AML-193 (cell line): ENCODE measurements at places on chromosomes 3 and 15.

- DNase-seq = no peak
These were observed 210.1 kb downstream of the CHST2 start for GRCh38 chr3:143329567-143330211.

- DNase-seq = no peak
These were observed 82.2 kb upstream of the CBLB start for GRCh38 chr3:105950881-105951600.

GRCh38 chr3:132444383-132444782 is 27.1 kb downstream of the DNAJC13 start:
- no peak for DNase-seq

DNA sequence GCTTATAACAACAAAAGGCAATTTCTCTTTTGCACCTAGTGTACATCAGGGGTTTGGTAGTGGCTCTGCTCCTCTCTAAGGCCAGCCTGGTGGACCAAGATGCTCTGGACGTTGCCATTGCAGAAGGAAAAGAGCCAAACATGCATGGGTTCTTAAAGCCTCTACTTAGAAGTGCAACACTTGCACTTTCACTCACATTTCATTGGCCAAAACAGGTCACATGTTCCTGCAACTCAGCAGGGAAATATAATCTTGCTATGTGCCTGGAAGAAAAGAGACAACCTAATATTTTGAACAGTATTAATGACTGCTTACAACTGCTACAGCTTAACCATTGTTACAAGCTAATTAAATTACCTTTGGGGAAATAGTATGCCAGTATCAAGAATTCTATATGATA is 182.9 kb downstream of the IL5RA start:
- no peak for DNase-seq

DNA sequence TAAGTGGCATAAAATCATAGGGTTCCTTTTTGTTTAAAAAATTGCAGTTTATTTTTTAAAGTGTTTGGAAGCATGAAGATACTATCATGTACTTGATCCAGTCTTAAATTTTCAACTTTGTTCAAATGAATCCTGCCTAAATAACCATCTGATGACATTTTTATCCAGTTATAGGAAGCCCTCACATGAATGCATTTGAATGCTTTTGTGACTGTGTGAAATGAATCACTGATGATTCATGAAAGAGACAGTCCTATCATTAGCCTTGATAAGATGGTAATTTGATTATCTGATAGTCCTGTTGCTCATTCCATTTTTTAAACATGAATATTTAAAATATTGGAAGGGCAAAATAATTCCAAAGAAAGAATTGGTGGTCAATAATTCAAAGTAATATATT is 401.9 kb upstream of the ROBO2 start:
- DNase-seq = no peak

DNA sequence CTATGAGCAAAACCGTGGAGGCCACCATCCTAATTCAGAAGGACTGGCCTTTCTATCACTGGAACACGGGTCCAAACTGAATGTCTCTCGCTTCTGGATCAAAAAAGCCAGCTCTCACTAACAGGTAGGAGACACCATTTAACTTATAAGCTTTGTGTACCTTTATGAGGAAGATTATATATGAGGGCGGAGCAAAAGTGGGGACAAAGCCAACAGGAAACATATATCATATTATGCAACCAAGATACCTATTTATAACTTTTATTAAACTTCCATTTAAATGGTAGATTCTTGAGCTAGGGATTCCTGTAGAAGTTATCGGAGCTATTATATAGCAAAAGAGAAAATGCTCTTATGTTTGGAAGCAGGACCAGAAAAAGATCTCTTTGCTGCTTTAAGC is 78.4 kb downstream of the IGF2BP2 start:
- no peak for DNase-seq

GRCh38 chr3:122609798-122610559 is 32.5 kb downstream of the PARP15 start:
- no peak for DNase-seq
